Fibroblast of skin of abdomen (primary cell): ENCODE measurements at places on chromosomes 6 and 20.

GRCh38 chr6:42787063-42787472 is 5.2 kb downstream of the BICRAL start:
- no peak for DNase-seq

- DNase-seq, result no peak
These were observed 49.8 kb downstream of the MYB start for GRCh38 chr6:135230711-135231468.

- no peak for DNase-seq
These were observed 12.8 kb downstream of the MYLK4 start for GRCh38 chr6:2737885-2738284.

- no peak for DNase-seq
These were observed 98.5 kb downstream of the VEGFA start for GRCh38 chr6:43868467-43868866.

- DNase-seq, result no peak
These were observed 45.1 kb downstream of the MTHFD1L start for GRCh38 chr6:150910561-150910960.

GRCh38 chr6:130778946-130779657 is 48.1 kb upstream of the SMLR1 start:
- DNase-seq, result peak; percentile 86

- DNase-seq, result no peak
These were observed 235.2 kb downstream of the SIM1 start for GRCh38 chr6:100229512-100229911.

DNA sequence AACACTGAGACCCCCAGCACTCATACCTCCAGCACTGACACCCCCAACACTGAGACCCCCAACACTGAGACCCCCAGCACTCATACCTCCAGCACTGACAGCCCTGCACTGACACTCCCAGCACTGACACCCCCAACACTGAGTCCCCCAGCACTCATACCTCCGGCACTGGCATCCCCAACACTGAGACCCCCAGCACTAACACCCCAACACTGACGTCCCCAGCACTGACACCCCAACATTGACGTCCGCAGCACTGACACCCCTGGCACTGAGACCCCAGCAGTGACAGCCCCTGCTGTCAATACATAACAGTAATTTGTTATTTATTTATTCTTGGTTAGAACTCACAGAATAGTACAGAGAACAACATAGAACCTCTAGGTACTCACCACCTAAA is 58.0 kb downstream of the ERMARD start:
- DNase-seq, result no peak

GRCh38 chr6:129744880-129745237 is 34.9 kb upstream of the ARHGAP18 start:
- no peak for DNase-seq

DNA sequence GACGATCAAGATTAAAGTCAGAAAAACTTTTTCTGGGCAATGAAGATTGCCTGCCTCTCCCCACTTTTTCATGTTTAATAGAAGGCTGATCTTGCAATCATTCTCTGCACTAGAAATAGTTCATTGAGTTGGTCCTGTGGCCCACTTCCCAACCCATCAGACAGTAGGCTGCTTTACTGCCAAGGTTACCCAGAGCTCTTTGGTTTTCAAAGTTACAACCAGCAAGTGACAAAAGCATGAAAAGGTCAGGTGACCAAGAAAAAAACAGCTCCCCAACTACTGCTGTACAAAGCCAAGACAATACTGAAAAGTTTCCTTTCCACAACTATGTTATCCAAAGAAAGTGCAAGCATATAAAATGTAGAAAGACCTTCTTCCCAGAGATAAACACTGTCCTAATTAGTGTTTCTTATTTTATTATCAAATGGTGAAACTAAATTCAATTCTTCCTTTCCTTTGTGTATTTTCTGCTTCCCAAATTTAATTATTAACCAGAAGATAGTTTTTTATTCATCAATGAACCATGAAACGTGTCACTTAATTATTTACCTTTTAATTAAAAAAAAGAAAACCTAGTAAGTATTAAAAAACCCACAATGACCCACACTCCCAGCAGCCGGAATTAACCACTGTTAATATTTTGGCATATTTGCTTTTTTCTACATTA is 16.6 kb downstream of the DNAAF9 start:
- no peak for DNase-seq

- no peak for DNase-seq
These were observed 68.2 kb downstream of the PHACTR3 start for GRCh38 chr20:59672576-59672975.

GRCh38 chr6:87241304-87241703 is 81.1 kb upstream of the SMIM8 start:
- no peak for DNase-seq

- peak; percentile 45 for DNase-seq
These were observed 542.0 kb upstream of the MARCKS start for GRCh38 chr6:113315165-113315564.

- no peak for DNase-seq
These were observed 6.6 kb upstream of the SLC16A10 start for GRCh38 chr6:111080698-111081097.

DNA sequence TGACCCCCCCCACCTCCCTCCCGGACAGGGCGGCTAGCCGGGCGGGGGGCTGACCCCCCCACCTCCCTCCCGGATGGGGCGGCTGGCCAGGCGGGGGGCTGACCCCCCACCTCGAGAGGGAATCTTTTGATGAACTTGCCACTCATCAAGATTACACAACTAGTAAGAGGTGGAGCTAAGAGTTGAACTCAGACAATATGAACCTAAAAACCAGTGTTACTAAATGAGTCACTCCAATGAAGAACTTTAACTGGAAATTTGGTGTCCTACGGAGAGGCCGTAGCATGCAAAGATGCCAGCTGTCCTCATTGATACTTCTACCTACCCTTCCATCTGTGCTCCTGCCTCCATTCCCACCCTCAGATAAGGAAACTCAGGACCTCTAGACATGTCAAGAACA is 42.8 kb downstream of the PFDN4 start:
- no peak for DNase-seq

GRCh38 chr6:2194643-2195042 is 50.8 kb downstream of the GMDS start:
- no peak for DNase-seq

DNA sequence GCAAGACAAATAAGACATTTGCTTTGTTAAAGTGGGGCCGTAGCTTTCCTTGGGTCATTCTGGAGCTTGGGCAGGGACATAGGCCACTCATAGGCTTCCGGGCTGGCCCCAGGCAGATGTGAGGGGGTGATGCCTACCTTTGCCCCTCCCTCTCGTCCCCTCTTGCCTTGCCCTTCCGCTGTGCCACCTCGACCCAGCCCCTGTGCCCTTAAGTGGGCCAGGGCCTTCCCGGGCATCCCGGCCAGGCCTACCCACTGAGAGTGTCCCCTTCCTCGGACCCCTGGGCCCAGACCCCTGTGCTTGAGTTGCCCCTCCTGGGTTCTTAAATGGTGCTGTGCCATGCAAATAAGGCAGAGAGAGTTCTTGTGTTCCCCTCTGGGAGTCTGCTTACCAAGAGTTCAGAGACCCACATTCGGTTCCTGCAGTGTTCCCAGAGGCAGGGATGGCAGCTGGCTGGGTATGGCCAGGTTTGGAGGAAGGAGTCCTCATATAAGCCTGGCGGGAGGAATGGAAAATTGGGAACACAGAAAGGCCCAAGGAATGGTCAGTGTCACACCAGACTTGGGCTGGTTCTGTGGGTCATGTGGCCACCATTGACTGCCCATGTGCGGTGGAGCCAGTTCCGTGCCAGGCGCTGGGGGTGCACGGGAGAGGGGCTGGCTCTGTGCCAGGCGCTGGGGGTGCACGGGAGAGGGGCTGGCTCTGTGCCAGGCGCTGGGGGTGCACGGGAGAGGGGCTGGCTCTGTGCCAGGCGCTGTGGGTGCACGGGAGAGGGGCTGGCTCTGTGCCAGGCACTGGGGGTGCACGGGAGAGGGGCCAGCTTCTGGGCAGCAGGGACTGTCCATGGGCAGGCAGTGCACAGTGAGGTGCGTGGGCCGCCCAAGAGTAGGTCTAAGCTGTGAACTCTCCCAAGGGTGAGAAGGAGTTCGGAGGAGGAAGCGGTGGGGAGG is 173.5 kb upstream of the SNX9 start:
- no peak for DNase-seq

DNA sequence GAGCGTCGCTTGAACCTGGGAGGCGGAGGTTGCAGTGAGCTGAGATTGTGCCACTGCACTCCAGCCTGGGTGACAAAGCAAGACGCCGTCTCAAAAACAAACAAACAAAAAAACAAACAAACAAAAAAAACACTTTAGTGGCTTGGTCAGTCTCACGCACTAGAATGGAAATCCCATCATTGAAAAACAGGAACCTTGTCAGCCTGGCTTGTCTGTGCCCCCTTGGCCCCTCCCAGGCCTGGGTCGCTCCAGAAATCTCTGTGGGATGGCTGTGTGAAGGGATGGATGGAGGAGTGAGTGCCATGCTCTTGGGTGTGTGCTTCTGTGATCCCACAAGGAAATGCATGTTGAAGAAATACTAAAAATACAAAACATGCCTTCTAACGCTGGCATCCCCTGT is 20.9 kb upstream of the NAA20 start:
- DNase-seq, result no peak

GRCh38 chr6:143952060-143952778 is 55.8 kb downstream of the PLAGL1 start:
- no peak for DNase-seq

GRCh38 chr6:128882991-128883611 is at the start of gene LAMA2:
LAMA2 (plus strand) TSS chr6:128883138; CDS start chr6:128883246, 108 bp downstream.
- DNase-seq, result peak; percentile 72

DNA sequence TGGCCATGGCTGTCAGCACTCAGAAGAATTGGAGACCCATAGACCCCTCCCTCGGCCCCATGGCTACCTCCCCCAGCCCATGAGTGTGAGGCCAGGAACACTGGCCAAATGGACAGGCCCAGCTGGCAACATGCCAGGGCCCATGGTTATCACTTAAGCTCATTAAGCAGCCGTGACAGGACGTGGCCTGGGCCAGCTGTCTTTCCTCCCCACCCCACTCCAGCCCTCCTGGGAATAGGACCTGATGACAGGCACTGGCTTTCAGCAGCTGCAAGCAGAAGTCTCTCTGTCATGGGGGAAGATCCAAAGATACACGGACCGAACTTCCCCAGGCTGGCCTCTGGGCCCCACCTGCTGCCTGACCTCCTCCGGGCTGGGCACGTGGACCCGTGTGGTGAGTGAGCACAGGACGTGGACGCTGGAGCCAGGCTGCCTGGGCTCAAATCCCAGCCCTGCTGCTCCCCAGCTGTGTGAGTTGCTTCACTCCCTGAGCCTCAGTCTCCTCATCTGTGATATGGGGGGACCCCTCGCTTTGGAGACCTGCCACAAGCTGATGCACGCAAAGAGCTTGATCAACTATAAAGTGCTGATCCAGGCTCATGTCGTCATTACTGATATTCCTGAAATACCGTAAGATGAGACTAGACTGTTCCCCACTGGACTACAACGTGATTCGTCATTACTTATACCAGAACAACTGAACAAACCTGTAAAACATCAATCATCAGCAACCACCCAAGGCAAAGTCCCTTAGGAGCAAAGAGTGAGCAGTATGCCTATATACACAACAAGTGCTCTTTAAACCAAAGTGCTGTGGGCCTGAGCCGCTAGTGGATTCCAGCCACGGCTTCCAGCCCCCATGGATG is 22.0 kb upstream of the VSTM2L start:
- no peak for DNase-seq

GRCh38 chr6:74585753-74586152 is 620.1 kb downstream of the COL12A1 start:
- DNase-seq, result peak; percentile 50

DNA sequence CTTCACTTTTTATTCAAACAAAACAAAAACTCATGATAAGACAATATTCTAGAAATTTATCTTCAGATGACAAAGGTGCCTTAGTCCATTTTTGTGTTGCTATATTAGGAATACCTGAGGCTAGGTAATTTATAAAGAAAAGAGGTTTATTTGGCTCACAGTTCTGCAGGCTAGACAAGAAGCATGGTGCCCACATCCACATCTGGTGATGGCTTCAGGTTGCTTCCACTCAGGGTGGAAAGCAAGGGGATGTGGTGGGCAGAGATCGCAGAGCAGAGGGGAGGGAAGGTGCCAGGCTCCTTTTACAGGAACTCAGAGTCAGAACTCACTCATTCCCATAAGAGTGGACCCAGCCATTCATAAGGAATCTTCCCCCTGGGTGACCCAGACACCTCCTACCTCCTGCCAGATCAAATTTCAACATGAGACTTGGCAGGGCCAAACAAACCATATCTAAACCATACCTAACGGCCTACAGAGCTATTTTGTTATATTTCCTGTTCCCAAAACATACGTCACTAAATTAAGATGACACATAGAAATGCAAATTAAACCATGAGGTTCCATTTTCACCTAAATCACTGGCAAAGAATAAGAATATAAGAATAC is 26.4 kb downstream of the ABHD12 start:
- peak; percentile 7 for DNase-seq

- no peak for DNase-seq
These were observed 14.6 kb upstream of the CDK5RAP1 start for GRCh38 chr20:33415948-33416347.

- DNase-seq, result no peak
These were observed 21.7 kb upstream of the BNIP5 start for GRCh38 chr6:36358226-36358915.

- DNase-seq, result peak; percentile 54
These were observed 94.5 kb upstream of the FOXP4 start for GRCh38 chr6:41451515-41452163.

DNA sequence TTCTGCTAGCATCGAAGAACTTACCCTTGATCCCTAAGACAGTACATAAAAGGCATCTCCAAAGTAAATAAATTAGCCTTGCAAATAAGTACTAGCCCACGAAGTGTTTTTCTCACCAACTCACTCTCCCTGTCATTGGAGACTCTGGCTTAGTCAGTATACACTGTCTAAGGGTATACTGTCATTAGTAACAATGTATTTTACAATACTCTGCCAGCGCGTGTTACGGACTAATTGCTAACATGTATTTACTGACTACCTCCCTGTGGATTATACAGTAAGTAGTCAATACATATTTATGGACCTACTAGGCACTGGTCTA is 72.1 kb downstream of the NFATC2 start:
- no peak for DNase-seq

- peak; percentile 95 for DNase-seq
These were observed 1249.0 kb upstream of the CITED2 start for GRCh38 chr6:140623498-140623897.

- peak; percentile 85 for DNase-seq
These were observed 223.4 kb upstream of the MCHR2 start for GRCh38 chr6:100217225-100218012.

DNA sequence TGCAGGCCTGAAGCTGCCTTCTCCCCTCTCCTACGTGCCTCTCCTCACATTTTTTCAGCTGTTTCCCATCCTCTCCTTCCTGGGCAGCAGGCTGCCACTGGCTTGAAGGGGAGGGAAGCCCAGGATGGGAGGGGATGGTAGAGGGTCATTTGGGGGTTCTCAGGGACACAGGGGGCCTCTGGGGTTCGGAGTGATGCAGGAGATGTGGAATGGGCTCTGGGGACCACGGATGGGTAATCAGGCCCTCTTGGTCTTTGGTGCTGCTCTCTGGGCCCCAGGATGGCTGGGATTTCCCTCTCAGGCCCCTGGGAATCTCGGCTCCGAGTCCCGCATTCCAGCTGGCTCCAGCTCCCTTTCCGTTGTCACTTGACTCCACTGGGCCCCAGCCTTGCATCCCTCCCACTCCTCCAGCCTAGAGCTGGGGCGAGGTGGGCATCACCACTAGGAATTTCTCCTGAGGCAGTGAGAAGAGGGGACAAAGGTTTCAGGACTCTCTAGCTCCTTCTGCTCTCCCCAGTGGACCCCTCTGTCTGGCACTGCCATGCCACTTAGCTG is 2.0 kb upstream of the DDR1 start:
- DNase-seq, result peak; percentile 11

GRCh38 chr6:109009962-109010704 is 84.5 kb downstream of the SESN1 start:
- no peak for DNase-seq
